Omental fat pad (tissue), 4 donors: ENCODE measurements at places on chromosomes 3 and 15. TPM values are rescaled to one million over a fixed set of nuclear protein-coding genes. Genes with fewer than 3 reads are reported as not detected.

PAQR5 gene
- total RNA-seq, result 1.0 TPM

GMNC gene
- not detected for total RNA-seq

SLC28A2 gene
- total RNA-seq, result not detected

INAFM2 gene
- total RNA-seq, result 9.1 TPM

PDZRN3 gene
- 42.1 TPM for total RNA-seq

TMCO5A gene
- total RNA-seq, result not detected

DAZL gene
- total RNA-seq, result not detected

DNA sequence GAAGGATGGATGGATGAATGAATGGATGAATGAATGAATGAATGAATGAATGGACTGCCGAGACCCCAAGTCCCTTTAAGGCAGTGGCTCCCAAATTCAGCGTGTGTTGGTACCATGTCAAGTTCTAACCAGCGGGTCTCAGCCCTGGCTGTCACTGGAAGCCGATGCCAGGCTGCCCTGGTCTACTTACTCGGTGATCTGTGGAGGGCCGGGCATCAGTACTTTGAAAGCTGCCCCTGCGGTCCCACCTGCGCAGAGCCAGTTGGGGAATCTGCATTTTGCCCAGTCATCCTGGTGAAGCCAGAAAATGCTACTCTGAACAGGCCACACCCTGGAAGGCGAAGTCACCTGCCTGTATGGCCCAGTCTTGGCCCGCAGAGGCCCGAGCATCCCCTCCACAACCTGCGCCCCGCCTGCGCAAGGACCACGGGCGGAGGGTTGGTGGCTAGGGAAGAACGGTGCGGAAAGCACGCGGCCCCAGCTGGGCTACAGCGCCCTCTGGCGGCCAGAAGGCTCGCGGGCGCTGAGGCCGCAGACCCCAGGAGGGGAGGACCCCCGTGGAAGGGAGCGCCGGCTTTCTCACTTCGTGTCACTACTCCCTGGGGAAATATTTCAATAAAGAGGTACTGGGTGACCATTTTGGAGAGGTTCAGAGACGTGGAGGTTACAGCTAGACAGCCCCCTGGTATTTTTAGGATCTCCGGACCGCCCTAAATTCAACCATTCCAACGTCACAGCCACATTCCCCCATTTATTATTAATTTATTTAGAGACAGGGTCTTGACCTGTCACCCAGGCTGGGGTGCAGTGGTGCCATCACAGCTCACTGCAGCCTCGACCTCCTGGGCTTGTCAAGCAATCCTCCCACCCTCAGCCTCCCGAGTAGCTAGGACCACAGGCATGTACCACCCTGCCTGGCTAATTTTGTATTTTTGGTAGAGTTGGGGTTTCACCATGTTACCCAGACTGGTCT is 34.9 kb downstream of the PRKCD start:
- DNase-seq, result peak; percentile 35

DNA sequence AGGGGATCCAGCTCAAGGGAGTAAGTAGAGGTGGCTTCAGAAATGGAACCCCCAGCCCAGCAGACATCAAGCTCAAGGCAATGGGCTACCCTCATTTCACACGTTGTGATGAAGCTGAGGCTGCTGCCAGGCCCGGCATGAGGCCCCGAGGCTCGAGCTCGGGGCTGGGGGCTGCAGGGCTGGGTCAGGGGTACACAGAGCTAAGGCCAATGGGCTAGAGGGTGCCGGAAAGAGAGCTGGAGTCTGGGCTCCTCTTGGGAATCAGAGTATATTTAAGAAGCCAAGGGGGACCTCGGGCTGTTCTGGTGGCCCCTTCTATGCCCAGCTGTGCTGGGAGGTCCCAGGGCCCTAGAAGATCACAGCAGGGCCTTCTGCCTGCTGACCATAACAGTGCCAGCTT is 7.4 kb downstream of the PRSS50 start:
- no peak for DNase-seq

DNA sequence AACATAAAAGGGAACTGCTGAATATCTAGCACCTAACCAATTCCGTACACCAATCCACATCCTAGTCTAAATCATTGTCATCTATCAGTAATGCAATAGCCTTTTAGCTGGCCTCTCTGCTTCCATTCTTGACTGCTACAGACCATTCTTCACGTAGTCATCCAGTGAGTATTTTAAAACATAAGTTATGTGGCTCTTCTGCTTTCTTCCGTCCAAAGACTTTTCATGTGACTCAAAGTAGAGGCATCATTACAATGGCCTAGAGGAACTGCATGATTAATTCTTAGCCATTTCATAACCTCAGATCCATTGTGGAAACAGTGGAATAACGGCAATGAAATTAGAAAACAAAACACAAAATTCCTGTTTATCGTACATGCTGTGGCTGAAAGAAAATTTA is 88.9 kb upstream of the CBLB start:
- DNase-seq, result no peak

DNA sequence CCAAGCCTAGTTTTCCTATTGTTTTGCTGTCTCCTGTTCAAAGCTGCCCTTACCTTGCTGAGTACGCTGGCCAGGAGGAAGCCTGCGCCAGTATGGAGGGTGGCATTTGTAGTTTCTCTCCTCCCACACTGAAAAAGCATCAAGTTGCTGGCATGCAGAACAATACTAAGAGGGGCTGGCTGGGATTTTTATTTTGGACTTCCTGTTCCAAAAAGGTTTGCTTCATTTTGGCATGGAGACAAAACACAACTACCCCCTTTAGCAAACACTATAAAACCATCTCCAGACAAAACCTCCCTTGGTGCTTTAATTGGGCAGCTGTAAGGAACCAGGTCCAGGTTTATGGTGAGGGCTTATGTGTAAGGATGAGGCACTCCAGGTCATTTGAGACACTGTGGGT is 457.6 kb downstream of the PDCD6IP start:
- DNase-seq, result no peak

DNA sequence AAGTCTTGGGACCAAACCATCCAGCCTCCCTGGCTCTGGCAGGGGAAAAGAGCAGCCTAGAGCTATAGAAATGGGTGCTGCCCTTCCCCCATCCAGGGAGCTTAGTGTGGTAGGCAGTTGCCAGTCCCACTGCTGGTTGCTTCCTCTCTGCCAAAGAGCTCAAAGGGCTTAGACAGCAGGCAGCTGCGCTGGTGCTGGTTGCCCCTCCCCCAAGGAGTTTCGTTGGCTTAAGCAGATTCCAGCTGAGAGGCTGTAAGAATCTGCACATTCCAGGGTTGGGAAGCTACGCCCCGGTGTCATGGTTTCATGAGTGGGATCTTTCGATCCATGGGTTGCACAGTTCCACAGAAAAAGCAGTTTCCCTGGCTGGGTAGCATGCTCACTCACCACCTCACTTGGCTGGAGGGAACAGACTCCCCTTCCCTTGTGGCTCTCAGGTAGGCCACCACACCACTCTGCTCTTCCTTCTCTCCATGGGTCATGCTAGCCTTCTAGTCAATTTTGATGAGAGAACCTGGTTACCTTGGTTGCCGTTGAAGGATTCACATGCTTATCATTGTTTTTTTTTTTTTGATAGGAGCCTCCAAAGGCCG is 195.1 kb downstream of the EPHA6 start:
- DNase-seq, result no peak

DNA sequence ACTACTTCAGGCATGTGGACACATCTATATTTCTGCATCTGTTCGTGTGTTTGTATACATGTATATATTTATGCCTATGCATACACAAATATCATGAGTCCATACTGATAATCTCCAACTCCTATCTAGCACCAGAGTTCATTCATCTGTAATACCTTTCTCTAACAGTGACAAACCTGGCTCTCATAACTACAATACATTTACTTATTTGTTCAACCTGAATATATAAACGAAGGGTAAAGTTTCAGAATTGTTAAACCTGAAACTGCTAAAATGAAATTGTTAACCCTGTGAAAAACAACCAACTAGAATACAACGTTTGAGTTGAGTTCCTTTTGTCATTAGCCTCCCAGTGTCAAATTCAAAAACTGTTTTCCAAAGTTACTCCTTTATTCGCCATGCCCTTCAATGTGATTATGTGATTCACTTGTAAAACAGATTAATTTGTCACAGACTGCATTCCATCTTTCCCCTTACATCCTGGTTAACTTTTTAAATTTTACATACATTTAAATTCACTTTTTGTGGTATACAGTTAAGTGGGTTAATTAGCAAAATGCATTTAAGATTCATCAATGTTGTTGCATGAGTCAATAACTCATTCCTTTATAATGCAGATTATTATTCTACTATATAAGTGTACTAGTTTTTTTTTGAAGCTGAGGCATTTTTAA is 58.5 kb downstream of the PIK3R4 start:
- no peak for DNase-seq

- DNase-seq, result no peak
These were observed 1.4 kb downstream of the UBR1 start for GRCh38 chr15:43104426-43104825.

GRCh38 chr3:38136393-38136776 is 542 bp downstream of the ACAA1 start:
- no peak for DNase-seq

- no peak for DNase-seq
These were observed 78.6 kb downstream of the WDR49 start for GRCh38 chr3:167575000-167575600.

DNA sequence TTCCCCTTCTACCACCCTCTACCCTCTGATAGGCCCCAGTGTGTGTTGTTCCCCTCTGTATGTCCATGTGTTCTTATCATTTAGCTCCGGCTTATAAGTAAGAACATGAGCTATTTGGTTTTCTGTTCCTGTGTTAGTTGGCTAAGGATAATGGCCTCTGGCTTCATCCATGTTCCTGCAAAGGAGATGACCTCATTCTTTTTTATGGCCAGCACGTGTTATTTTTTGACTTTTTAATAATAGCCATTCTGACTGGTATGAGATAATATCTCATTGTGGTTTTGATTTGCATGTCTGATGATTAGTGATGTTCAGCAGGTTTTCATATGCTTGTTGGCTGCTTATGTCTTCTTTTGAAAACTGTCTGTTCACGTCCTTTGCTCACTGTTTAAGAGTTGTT is 63.1 kb upstream of the NPHP3 start:
- no peak for DNase-seq

- DNase-seq, result no peak
These were observed at the start of gene ARNT2 for GRCh38 chr15:80404057-80404760. TSS of gene ARNT2 (plus strand) at chr15:80404382. CDS start at chr15:80404516, 134 bp downstream.

- no peak for DNase-seq
These were observed 23.1 kb downstream of the EOMES start for GRCh38 chr3:27699067-27699466.

- no peak for DNase-seq
These were observed 47.6 kb upstream of the MEF2A start for GRCh38 chr15:99518191-99518590.

DNA sequence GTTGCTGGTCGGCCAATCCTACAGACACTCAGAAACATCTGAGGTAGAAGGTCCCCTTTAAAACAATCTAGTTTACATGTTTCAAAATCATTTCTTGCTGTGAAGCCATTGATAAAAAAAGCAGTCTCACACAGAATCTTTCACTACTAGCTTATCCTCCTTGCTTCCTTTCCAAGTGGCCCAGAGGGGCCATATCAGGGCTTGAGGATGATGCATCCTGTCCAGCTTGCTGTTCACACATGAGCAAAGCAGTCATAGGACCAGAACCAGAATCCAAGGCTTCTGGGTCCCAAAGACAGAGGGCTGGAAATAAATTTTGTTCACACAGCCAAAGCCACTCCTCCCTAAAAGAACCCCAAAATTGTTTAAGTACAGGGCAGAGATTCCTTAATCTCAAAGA is 9.2 kb upstream of the LYZL4 start:
- DNase-seq, result no peak

DNA sequence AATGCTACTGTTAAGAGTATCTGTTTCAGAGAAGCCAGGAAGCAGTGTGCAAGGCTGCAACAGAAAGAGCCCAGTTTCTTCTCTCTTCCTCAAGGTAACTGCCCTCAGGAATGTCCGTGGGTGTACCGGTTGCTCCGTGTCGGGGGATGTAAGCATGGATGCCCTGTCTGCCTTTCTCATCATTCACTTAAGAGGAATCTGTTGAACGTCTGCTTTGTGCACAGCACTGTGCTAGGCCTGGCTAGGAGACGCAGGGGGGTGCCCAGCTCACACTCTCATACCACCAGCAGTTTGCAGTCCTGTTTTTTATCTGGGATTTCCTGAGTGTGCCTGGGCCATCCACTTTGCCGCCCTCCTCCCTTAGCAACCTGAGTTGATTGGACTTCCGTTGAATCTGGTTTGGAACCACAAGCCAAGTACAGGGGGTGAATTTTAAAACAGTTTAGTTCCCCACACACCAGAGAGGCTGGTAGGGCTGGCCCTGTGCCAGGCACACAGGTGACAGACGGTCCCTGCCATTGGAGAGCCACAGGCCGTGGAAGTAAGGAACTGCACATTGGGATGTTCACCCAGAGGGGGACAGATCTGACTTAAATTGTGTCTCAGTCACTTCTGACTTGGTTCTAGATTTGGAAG is 11.2 kb downstream of the BOC start:
- no peak for DNase-seq

DNA sequence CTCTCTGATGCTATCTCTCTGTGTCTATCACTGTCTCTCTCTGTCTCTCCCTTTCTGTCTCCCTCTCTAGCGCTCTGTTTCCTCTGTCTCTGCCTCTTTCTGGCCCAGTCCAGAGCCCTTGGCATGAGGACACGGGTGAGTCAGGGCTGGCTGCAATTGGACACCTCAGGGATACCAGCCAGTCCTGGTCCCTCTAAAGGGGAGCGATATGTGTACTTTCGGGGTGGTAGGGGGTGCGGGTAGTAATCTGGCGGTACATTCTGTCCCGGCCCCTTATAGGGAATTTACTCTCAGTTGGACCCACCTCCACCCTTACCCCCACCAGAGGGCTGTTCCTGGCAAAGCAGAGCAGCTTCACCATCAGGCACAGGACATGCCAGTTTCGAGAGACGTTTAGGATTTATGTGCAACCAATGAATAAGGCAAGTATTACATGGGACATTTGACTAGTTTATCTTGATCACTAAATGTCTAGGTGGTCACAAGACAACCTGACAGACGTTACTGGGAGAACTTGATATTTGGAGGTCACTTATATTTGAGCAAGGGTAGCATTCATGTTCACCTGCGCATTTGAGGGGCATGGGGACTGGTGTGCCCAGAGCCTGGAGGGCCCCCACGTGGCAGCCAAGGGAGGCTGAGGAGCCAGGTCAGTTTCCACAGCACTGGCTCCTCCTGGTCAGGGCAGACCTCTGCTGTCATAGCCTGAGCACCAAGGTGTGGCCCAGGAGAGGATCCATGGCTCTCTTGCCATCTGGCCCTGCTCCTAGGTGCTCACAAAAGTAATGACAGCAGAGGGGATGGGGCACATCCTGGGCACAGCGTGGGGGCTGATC is 256.1 kb downstream of the PLCL2 start:
- no peak for DNase-seq

DNA sequence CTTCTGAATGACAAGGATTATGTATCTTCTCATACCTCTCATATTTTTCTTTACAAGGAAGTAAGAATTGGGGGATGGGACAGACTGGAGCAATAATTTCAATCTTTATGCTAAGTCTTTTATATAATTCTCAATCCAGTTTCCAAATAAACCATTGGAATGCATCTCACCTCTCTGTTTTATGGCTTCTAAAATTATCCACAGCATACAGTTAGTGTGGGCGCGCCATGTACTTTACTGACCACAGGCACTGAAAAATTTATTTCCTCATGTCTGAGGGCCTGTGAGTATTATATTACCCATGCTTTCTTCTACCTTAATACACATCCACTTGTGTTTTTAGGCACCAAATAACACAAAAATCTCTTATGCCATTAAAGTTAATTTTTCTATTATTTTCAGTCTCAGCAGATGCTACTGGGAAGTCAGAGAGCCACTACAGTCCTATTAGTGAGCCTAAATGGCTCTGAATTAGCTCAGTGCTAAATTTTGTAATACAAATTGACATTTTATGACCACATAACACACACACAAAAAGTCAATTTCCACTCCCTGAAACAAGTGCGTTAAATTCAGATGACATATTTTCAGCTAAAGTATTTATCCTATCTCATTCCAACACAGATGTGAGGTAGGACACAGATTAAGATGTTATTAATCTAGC is 39.3 kb downstream of the SLITRK3 start:
- no peak for DNase-seq
